ENCODE measurements at places on chromosomes 1 and 21.

GRCh38 chr1:69587391-69587790 is 19.7 kb downstream of the LRRC7 start:
- no peak for DNase-seq

- DNase-seq: no peak
Measured at GRCh38 chr21:38840456-38841300, 34.9 kb downstream of the ETS2 start.

- DNase-seq: peak; percentile 67
Measured at GRCh38 chr1:117599286-117600221, 6.3 kb upstream of the TENT5C start.

DNA sequence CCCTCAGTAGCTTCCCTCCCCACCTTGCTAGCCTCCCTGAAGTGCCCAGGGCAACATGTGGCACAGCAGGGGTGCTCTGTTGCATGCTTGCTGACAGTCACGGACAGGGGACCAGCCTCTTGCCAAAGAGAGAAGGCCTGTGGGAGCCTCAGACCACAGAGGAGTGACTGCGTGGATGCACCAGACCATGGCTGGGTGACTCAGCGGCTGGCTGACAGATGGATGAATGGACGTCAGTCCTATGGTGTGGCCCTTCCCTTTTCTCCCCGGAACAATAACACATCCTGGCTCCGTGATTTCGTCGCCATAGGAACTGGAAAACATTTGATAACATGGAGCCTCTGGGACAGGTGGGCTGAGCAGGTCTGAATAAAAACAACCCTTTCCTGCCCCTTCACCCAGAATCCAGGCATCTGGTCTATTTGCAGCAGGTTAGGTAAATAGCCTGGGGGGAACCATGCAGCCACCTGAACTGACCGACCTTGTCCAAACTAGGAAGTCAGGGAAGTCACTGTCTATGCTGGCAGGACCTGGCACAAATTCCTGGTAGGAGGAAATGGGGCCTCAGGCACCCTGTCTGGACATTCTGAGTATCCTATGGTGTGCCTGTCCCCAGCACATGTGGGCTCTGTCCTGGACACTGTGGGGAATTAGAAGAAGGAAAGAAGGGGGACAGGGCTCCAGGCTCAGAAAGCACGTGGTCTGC is 53.3 kb downstream of the NENF start:
- no peak for DNase-seq

DNA sequence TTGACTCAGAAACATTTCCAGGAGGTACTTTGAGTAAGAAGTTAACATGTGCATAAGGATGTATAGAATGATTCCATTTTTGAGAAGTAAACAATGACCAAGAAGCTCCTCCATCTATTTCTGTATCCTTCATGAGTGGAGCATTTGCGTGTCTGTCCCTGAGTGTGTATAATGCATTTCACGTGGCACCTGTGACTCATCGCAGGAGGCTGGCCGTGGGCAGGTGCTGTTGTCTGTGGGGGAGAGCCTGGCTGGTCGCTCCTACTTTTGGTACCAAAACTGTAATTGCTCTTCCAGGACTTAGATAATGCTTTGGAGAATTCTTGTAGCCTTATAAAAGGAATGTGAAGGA is 16.5 kb downstream of the SLC37A1 start:
- DNase-seq: no peak

DNA sequence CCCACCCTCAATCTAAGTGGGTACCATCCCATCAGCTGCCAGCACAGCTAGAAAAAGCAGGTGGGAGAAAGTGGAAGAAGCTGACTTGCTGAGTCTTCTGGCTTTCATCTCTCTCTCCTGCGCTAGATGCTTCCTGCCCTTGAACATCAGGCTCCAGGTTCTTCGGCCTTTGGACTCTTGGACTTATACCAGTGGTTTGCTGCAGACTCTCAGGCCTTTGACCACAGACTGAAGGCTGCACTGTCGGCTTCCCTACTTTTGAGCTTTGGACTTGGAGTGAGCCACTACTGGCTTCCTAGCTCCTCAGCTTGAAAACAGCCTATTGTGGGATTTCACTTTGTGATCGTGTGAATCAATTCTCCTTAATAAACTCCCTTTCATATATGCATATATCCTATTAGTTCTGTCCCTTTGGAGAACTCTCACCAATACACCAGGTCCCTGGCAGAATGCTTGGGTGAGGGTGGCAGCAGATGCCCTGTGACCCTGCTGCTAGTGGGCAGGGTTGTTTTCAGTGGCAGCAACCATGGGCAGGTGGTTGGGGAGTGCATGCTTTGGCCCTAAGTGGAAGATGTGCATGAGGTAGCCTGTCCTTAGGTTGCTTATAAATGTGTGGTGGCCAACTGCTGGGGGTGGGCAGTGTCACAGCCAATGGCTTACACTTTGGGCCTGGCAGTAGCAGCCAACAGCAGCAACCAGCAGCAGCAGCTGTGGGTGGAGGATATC is 10.8 kb upstream of the ADAM30 start:
- no peak for DNase-seq

DNA sequence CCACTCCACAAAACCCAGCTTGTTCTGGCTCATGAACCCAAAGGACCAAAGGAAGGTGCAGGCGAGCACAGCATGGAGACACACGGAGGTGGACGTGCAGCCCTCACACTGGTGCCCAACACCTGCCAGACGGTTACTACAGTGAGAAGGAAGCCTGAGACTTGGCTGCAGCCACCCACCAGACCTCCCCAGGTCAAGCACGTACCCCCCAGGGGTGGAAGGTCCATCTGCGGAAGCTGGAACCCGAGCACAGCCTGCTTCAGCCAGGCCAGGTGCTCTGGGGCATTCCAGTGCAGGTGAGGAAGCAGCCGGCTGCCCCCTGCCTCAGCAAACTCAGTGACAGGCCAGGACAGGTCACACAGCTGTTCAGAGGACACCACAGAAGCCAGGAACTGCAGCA is 16.0 kb upstream of the LSS start:
- DNase-seq: no peak

DNA sequence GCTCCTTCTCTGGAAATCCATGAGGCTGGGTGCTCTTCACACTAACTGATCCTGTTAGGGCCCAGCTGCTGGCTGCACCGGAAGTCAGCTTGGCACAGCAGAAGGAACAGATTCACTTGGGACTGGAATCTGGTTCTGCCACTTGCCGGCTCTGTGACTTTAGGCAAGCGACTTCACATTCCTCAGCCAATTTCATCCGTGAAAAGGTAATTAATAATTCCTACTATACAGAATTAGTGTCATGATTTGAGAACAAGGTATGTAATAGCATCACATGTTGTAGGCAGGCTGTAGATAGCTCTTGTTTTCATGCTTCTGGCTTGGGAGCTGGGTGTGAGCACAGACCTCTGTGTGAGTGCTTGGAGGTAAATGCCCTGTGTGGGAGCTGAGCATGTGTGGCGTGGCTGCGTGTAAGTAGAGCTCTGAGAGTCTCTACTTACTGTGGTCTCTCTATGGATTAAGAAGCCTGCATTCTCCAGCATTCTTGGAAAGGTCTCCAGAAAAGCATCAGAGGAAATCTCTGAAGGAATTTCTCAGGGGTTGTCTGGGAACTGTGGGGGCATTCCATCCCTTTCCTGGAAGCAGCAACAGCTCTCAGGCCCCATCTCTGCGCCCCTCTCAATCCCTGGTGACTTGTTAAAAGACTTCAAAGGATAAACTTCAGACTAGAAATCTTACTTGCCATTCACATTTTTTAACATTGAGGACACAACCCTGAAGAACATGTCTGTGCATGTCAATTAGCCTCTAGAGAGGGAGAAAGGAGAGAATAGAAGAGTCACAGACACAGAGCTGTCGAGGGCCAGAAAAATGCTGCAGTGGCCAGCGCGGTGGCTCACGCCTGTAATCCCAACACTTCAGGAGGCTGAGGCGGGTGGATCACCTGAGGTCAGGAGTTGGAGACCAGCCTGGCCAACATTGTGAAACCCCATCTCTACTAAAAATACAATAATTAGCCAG is 47.7 kb upstream of the PPM1J start:
- DNase-seq: peak; percentile 65

DNA sequence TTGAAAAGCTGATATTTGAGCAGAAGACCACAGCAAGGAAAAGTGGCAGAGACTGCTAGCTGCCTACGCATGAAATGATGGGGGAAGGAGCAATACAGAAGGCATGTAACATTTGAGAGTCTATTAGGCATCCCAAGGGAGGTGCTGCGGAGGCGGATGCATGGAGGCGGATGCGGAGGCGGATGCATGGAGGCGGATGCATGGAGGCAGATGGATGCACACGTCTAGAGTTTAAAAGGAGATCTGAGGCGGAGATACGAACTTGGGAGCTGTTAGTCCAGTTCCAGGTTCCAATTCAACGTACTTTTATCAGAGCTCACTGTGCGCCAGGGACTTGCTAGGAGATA is 744 bp upstream of the DDX20 start:
- no peak for DNase-seq

DNA sequence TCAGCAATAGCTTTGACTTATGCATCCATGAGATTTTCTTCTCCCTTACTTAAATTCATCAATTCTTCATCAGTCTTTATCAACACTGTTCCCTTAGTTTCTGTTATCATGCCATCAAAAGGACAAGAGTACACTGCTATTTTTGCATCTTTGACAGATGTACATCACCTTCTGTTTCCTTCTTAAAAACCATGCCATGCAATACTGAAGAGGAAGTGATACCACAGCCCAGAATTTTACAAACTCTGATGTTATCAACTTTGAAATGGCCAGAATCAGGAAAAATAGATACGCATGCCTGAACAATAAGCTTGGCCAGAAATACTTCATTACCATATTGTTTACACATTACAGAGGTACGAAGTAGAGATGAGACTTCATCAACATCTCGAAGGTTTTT is 21.1 kb downstream of the FMO5 start:
- DNase-seq: no peak

GRCh38 chr21:33265664-33266049 is 510 bp upstream of the IL10RB start:
- DNase-seq: peak; percentile 35

- no peak for DNase-seq
Measured at GRCh38 chr1:173663159-173663558, 6.5 kb downstream of the ANKRD45 start.

- DNase-seq: no peak
Measured at GRCh38 chr1:8443558-8444194, 125.8 kb downstream of the SLC45A1 start.

- DNase-seq: no peak
Measured at GRCh38 chr21:25409978-25410377, 197.3 kb downstream of the MRPL39 start.

DNA sequence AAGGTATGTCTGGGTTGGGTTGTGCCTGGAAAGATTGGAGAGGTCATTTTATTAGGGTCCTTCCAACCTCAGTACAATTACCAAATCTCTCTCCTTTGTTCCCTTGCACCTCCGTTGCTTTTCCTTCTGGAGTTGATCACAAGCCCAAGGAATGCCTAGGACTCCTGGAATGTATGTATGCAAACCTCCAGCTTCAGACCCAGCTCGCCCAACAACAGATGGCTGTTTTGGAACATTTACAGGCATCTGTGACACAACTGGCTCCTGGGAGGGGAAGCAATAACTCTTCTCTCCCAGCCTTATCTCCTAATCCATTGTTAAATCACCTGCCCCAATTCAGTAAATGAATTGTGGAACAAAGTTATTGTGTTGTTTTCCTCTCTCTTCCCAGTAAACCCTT is 8.3 kb downstream of the TSACC start:
- no peak for DNase-seq

DNA sequence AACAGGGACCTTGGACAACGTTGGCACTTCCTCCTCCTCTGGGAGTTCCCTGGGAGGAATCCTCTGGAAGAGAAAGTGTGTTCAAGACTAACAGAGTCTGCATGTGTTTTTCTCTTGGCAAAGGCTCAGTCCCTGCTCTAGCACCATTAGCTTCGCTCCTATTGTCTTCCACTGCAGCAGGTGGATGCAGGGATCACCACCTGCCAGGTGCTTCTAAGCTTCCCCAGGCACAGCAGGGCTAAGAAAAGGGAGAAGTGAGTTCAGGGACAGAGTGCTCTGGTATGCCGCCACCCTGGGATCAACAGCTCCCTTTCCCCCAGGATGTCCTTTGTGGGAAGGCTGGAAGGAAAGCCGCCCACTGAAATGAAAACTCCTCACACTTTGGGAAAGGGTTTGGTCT is 43.9 kb upstream of the IL20 start:
- DNase-seq: no peak

DNA sequence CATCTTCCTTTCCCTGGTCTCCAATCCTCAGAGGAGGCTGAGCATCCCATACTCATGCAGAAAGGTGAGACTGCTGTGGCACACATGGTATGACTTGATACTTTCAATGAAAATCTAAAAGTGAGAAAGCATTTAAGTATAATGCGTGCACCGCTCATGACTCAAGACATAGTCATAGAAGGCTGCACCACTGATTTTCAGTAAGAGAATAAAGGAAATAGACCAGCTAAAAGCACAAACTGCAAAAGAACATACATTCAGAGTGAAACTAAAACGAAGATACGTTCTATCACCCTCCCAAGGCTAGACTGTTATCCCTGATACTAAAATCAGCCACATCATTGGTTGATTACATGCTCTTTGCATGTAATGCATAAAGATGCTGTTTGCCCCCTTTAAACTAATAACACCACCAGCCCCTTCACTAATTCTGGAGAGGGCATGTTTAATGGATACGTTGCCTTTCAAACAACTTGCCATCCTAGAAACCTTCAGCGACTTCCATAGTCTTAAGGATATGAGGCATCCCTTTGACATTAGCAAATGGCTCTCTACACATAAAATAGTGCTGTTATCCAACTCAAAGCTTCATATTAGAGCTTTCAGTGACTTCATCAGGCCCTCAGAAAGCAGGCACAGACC is 2.1 kb downstream of the PLD5 start:
- no peak for DNase-seq

GRCh38 chr1:65259816-65260215 is 49.5 kb upstream of the DNAJC6 start:
- DNase-seq: no peak

- DNase-seq: peak; percentile 51
Measured at GRCh38 chr1:58883037-58883887, 99.4 kb upstream of the JUN start.

Measured in prostate gland (tissue), 2 donors.